ENCODE measurements at places on chromosomes 1 and 21.

GRCh38 chr1:41152622-41153044 is 89.5 kb downstream of the SCMH1 start:
- peak; percentile 95 for DNase-seq

DNA sequence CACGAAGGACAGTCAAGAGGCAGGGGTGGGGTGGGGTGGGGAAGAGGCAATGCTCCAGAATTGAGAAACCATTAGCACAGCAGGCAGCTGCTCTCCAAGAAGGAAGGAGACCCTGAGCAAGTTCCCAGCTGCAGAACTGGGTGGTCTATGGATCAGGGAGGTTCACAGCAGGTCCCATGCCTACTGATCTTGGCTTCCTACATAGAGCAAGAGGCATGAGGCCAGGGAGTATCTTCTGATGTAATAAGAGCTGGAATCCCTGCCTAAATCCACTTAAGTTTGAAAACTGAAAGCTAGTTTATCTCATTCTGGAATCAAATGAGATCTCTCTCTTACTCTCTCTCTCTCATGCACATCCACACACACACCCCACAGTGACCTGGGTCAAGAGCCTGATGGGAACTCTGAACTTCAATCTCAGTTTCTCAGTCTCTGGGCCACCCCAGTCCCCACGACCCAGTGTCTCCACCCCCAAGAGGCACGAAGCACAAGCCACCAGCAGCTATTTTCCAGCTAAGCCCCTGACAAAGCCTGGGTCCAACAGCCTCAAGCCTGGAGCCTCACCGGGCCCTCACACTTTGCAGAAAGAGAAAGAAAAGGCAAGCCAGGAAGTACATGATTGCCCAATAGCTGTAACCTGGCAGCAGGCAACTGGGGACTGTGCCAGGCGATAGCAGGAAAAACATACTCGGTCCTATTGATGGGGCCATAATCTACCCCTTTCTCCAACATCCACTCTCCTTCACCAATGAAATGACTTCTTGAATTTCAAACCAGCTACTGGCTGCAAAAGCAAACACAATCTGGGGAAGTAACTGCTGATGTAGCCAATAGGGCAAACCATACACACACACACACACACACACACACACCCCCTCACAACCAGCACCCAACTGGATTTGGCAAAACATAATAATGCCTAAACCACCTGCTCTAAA is 2.2 kb downstream of the NUAK2 start:
- DNase-seq, result peak; percentile 68

DNA sequence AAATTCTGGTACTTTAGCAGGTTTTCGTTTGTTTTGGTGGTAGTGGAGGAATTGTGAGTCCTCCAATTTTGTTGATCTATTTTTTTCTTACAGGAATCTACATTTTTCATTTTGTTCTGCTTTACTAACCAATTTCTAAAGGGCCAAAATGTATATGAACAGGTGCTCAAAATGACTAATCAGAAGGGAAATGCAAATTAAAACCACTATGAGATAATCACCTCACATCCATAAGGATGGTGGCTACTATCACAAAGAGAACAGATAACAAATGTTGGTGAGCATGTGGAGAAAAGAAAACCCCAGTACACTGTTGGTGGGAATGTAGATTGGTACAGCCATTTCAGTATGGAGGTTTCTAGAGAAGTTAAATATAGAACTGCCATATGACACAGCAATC is 134.2 kb downstream of the LMO4 start:
- no peak for DNase-seq

- peak; percentile 2 for DNase-seq
Observed at GRCh38 chr21:43866659-43867331, 1.8 kb downstream of the AGPAT3 start.

- peak; percentile 74 for DNase-seq
Observed at GRCh38 chr21:41777951-41778815, 11.3 kb upstream of the RIPK4 start.

- no peak for DNase-seq
Observed at GRCh38 chr1:19372136-19372514, 60.0 kb downstream of the SLC66A1 start.

GRCh38 chr1:198904321-198904720 is 265.5 kb downstream of the PTPRC start:
- peak; percentile 77 for DNase-seq

- DNase-seq, result no peak
Observed at GRCh38 chr1:95133687-95134086, 16.5 kb downstream of the TLCD4 start.

DNA sequence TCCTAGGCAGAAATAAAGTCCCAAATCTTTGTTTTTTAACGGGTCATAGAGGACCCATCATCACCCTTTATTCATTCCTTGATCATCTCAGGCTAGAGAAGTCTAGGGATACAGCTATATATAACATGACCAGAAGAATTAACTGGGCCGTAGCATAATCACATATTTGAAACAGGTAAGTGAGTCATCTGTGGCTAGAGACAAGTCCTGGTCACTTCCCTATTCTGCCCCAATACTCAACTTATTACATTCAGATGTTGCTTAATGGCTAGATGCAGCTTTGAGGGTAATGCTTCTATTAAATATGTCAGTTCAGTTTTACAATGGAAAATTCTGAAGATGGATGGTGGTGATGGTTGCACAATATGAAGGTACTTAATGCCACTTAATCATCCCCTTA is 47.0 kb downstream of the EXO1 start:
- DNase-seq, result no peak

GRCh38 chr1:232178191-232178590 is 451.7 kb downstream of the SIPA1L2 start:
- DNase-seq, result no peak

DNA sequence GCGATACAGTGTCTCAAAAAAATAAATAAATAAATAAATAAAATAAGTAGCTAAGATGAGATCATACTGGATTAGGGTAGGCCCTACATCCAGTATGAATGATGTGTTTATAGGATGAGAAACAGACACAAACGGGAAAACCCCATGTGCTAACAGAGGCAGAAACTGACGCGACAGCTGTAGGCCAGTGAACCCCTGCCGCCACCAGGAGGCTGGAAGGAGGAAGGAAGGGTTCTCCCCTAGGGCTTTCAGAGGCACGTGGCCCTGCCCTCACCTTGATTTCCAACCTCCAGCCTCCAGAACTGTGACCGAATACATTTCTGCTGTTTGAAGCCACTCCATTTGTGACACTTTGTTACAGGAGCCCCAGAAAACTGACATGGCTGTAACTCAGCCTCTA is 38.5 kb downstream of the CHD5 start:
- peak; percentile 35 for DNase-seq

- no peak for DNase-seq
Observed at GRCh38 chr1:42784946-42785693, at the start of gene TMEM269. Gene TMEM269, plus strand, starts transcription at chr1:42784991. Its CDS starts 4,903 bp downstream, at chr1:42789894.

DNA sequence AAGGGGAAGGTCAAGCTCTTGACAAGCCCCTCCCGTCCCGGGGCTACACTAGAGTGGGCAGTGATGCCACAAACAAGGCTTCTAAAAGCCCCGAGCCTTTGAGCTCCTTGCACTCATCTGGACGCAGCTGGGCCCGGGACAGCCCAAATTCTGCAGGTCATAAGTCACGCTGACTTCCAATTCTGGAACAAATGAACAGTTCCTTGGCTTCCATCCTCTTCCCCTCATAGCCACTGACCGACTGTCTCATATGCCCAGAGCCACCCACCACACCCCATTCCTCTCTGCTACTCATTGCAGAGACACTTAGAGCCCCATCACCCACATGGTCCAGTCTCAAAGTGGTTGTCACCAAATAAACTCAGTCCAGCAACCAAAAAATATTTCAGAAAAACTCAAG is 32.8 kb upstream of the PRELP start:
- DNase-seq, result no peak

GRCh38 chr1:25619101-25619890 is 2.7 kb downstream of the MAN1C1 start:
- no peak for DNase-seq

GRCh38 chr1:89347296-89347695 is 16.6 kb upstream of the GBP6 start:
- no peak for DNase-seq

DNA sequence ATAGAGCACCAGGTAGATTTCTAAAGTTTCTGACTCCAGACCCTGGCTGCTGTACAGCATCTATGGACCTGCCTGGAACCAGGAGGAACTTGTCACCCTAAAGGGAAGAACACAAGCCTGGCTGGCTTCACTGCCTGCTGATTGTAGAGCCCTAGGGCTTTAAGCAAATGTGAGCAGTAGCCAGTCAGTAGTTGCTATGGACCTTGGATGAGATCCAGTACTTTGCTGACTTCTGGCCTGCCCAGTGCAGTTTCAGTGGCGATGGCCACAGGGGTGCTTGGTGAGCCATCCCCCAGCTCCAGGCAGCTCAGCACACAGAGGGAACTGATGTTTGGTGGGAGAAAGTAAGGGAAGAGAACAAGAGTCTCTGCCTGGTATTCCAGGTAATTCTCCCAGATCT is 68.4 kb downstream of the ATP6V1G3 start:
- no peak for DNase-seq

All from HCEC 1CT (cell line).